ENCODE measurements at places on chromosomes 16 and 17.

DNA sequence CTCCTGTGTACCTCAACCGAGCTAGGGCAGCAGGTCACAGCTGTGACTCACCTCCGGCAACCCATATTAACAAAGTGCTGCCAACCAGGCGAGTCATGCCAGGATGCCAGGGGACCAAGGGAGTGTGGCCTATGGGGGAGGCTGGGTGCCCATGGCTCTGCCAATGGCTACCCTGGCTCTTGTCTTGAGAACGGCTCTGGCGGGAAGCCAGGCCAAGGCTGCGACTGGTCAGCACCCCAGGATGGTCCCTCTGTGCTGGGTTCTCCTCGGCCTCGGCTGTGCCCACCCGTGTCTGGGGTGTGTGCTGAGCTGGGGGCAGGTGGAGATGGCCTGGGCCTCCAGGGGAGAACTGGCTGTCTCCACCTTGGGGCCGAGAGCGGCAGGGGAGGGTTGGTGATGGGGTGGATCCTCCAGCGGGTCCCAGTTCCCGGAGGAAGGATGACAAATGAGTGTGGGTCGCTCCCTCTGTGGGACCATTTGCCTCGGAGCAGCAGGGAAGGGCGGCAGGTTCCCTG lies 75.8 kb downstream of the MRC2 start:
- peak; percentile 55 for DNase-seq

- DNase-seq: peak; percentile 55
Observed at GRCh38 chr17:60139438-60140285, 10.1 kb upstream of the CA4 start.

- DNase-seq: no peak
Observed at GRCh38 chr17:21460358-21460757, 84.2 kb downstream of the KCNJ12 start.

GRCh38 chr16:78816499-78817195 lies 717.2 kb downstream of the WWOX start:
- peak; percentile 6 for DNase-seq

DNA sequence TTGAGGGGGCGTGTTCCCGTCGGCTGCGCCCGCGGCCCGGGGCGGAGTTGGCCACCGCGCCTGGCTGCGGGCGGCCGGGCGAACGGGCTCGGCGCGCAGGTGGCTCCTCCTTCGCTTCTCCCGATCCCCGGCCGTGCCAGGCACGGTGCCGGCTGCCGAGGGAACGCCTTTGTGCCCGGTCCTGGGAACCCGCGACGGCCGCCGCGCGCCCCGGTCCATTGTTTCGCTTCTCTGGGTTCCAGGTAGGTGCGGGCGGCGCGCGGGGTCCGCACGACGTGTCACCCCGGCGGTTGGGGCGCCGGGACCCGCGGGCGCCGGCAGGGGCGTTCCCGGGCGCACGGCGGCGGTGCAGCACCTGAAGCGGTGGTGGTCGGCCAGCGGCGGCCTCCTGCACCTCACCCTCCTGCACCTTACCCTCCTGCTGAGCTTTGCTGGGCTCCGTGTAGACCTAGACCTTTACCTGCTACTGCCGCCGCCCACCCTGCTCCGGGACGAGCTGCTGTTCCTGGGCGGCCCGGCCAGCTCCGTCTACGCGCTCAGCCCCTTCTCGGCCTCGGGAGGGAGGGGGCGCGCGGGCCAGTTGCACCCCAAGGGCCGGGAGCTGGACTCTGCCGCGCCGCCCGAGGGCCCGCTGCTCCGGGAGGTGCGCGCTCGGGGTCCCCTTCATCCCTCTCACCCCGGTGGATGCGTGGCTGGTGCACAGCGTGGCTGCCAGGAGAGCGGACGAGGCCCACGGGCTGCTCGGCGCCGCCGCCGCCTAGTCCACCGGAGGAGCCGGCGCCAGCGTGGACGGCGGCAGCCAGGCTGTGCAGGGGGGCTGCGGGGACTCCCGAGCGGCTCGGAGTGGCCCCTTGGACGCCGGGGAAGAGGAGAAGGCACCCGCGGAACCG lies 99.9 kb downstream of the EFCAB13 start:
- no peak for DNase-seq

DNA sequence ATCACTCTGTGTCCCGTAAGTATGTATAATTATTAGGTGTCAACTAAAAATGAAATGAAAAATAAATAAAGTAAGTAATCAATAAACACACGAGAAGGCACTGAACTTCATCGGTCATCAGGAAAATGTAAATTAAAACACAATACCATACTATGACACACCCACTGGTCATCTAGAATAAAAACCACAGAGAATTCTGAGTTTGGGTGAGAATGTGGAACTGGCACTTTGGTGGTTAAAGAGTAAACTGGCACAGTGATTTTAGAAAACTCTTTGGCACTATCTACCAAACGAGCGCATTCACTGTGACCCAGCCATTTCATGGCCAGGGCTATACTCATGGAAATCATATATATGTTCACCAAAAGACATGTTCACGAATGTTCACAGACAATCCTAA lies 98.2 kb downstream of the HS3ST3A1 start:
- no peak for DNase-seq

DNA sequence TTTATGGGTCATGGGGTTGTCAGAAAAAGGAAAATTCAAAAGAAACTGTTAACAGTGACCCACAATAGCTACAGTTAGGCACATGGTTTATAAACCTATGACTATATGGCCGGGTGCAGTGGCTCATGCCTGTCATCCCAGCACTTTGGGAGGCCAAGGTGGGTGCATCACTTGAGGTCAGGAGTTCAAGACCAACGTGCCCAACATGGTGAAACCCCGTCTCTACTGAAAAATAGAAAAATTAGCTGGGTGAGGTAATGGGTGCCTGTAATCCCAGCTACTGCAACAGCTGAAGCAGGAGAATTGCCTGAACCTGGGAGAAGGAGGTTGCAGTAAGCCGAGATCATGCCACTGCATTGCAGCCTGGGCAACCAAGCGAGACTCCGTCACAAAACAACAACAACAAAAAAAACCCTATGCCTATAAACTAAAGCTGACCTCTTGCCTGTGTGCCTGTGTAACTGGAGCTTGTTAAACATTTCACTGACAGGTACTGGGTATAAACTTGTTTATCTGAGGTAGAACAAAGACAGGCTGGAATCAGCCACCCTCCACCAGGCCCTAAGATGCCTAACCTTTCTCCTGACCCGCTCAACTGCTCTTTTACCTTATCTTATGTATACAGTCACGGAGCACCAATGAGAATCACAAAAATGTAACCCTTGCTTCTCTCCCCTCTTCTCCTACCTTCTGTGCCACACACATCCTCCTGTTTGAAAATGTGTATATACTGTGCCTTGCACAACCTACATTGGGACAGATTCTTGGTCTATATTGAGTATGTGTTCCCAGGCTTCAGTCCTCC lies 62.9 kb upstream of the ATF7IP2 start:
- no peak for DNase-seq

- peak; percentile 59 for DNase-seq
Observed at GRCh38 chr17:45364531-45365390, 47.9 kb upstream of the MAP3K14 start.

GRCh38 chr16:30903596-30903995 lies 7.2 kb downstream of the CTF1 start:
- peak; percentile 54 for DNase-seq

- no peak for DNase-seq
Observed at GRCh38 chr16:58492066-58492465, 7.9 kb upstream of the NDRG4 start.

GRCh38 chr17:68435876-68436842 lies 21.1 kb downstream of the WIPI1 start:
- peak; percentile 76 for DNase-seq

GRCh38 chr17:77366558-77367245 lies 225.9 kb downstream of the SEC14L1 start:
- DNase-seq: peak; percentile 64

DNA sequence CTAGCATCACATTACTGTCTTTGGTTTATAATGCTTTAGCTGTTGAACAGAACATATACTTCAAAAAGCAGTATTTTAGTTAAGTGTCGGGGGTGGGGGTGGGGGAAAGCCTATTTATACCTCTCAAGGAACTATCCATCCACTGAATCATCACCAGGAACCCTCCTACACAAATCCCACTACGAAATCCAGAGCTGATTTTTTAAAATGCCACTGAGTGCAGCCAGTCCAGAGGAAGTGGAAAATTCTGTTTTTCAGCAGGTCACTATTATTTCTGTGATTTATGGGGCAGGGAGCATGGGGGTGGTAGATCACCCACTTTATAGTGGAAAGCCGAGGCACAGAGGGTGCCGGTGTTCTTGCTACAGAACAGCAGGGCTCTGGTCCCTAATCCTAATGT lies 284.1 kb downstream of the SOX9 start:
- peak; percentile 54 for DNase-seq

DNA sequence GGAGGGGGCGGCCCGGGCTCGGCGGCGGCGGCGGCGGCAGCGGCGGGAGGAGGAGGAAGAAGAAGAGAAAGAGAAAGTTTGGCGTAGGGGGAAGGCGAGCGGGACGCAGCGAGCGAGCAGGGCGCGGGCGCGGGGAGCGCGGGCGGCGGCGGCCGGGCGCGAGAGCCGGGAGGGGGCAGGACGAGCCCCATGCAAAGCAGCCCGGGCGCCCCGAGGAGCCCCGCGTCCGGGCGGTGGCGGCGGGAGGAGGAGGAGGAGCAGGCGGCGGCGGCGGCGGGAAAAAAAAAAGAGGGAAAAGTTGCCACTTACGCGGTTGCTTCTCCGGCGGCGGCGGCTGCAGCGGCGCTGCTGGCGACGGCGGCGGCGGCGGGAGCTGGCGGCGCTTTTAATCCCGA lies 10.3 kb upstream of the ZFHX3 start:
- DNase-seq: peak; percentile 54

DNA sequence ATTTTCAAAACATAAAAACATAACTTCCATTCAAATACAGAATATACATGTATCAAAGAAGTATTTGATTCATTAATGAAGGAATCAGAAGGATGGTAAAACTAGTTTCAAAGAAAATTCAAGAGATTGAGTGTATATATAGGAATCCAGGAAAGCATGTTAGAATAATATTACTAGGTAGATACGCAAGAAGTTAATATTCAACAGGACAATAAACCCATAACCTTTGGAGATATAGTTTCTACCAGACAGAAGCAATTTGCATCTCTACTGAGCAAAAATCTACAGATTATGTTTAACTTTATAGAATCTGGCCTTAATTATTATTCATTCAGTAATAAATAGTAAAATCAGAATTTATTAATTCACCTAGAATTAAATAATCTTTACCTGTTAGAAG lies 166.8 kb downstream of the CNTNAP4 start:
- no peak for DNase-seq

DNA sequence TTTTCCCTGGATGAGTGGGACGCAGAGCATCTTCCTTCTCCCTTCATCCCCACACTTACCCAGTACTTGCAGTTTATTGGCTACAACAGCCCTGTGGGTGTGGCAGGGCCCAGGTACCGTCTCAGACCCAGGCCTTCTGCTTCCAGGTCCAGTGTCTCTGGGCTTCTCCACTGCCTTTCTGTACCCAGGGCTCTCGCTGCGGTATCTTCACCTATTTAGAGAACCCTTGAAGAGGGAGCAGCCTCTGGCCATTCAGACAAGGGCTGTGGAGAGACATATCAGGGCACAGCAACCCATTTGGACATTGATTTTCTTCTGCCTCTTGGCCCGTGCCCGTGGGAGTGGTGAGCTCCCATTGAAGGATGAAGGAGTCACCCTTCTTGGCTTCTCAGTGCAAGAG lies 17.3 kb downstream of the TBX4 start:
- no peak for DNase-seq

DNA sequence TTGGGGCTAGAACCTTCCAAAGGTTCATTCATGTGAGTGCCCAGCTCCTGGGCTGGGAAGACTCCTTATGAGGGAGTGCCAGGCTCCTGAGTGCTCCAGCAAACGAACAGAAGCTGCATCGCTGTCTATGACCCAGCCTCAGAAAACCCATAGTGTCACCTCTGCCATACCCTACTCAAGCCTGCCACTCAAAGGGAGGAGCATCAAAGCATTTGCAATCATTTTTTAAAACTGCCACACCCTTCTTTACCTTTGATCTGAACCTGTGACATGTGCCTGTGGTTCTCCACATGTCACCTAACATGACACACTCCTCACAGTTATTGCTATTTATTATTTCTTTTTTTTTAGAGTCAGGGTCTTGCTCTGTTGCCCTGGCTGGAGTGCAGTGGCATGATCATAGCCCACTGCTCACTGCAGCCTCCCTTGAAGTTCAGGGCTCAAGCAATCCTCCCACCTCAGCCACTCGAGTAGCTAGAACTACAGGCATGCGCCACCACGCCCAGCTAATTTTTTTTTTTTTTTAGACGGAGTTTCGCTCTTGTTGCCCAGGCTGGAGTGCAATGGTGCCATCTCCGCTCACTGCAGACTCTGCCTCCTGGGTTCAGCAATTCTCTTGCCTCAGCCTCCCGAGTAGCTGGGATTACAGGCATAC lies 7.3 kb upstream of the KDM8 start:
- DNase-seq: no peak

DNA sequence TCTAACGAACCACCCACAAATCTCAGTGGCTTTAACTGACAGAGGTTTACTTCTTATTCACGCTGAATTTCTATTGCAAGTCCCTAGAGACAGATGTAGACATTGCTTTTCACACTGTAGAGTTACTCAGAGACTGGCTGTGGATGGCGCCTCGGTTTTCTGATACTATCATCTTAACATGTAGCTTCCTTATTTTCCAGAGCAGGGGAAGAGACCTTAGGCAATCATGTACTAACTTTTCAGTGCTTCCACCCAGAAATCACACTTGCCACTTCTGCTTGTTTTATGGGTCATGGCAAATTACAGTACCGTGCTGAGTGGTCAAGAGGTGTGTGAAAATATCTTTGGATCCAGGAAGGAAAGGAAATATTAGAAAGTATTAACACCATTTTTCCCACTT lies 65.4 kb downstream of the MAF start:
- DNase-seq: no peak

All from AG10803 (cell line).